Suppressor macrophage treated with lipopolysaccharide for 4 hours (primary cell): ENCODE measurements at places on chromosomes 3 and 15.

GRCh38 chr15:86863226-86863915, 783.7 kb downstream of the AGBL1 start:
- DNase-seq = no peak

GRCh38 chr15:67820122-67820991, 5.0 kb upstream of the SKOR1 start:
- DNase-seq = no peak

DNA sequence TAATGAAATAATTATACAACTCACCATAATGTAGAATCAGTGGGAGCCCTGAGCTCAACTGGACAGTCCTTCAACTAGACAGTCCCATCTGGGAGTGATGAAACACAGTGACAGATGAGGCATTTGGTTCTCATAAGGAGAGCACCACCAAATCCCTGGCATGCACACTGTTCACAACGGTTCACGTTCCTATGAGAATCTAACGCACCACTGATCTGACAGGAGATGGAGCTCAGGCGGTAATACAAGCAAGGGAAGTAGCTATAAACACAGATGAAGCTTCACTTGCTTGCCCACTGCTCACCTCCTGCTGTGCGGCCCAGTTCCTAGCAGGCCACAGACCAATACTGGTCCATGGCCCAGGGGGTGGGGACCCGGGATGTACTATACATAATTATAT, 17.0 kb downstream of the PRKAR2A start:
- no peak for DNase-seq

DNA sequence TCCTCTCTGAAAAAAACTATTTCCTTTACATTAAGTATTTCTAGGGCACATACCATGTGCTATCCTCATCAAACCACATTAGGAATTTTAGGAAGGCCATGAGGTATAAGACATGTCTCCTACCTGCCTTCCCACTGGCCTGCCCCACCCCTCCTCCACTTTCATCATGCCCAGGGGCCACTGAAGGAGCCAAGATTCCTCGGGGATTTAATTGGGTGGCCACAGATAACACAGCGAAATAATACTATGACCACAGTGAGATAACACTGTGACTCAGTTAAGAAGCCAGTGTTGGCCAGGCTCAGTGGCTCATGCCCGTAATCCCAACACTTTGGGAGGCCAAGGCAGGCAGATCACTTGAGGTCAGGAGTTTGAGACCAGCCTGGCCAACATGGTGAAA, 9.8 kb upstream of the BMF start:
- no peak for DNase-seq

DNA sequence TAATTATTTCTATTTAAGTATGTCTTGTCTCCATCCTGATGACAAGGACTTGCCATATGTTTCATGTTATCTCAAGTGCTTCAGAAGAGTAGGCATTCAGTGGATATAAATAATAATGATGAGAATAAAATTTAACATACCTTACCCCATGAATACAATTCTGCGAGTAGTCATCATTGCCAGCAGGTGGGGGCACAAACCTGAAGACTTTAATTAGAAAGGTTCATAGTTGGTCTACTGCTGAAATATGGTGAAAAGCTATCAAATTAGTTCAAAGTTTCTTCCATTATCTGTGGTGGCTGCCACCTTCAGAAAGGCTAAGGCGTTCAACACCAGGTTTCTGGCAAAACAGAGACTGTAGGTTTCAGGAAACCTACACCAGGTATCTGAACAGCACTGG, 100.9 kb downstream of the P3H2 start:
- DNase-seq = no peak

- no peak for DNase-seq
Observed at GRCh38 chr15:45253330-45253729, 1.3 kb downstream of the SLC28A2 start.

GRCh38 chr3:111277226-111277625, 205.6 kb downstream of the NECTIN3 start:
- no peak for DNase-seq

DNA sequence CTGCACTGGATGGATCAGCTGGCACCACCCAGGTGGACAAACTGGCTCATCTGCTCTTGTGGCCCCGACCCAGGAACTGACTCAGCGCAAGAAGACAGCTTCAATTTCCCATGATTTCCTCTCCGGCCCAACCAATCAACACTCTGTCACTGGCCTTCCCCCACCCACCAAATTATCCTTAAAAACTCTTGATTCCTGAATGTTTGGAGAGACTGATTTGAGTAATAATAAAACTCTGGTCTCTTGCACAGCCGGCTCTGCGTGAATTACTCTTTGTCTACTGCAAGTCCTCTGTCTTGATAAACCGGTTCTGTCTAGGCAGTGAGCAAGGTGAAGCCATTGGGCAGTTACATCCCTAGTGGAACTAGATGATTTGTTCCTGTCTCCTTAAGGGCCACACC, 16.1 kb downstream of the BDH1 start:
- no peak for DNase-seq
